NCI-H2227 treated with DMSO at 0.1 percent for 48 hours (cell line): ENCODE measurements at places on chromosomes 1 and 21.

- DNase-seq = no peak
Measured at GRCh38 chr21:41219498-41220207, 51.7 kb downstream of the BACE2 start.

- DNase-seq = no peak
Measured at GRCh38 chr1:247669225-247669624, 10.3 kb downstream of the OR13G1 start.

GRCh38 chr1:187853505-187853904 is 1024.8 kb downstream of the PLA2G4A start:
- no peak for DNase-seq

GRCh38 chr1:98112626-98113025 is 191.8 kb upstream of the DPYD start:
- DNase-seq = no peak

- DNase-seq = no peak
Measured at GRCh38 chr1:62800825-62801306, 16.9 kb downstream of the ATG4C start.

- DNase-seq = peak; percentile 52
Measured at GRCh38 chr1:172398970-172399755, 21.3 kb upstream of the C1orf105 start.

- no peak for DNase-seq
Measured at GRCh38 chr1:238061967-238062613, 171.4 kb upstream of the ZP4 start.

DNA sequence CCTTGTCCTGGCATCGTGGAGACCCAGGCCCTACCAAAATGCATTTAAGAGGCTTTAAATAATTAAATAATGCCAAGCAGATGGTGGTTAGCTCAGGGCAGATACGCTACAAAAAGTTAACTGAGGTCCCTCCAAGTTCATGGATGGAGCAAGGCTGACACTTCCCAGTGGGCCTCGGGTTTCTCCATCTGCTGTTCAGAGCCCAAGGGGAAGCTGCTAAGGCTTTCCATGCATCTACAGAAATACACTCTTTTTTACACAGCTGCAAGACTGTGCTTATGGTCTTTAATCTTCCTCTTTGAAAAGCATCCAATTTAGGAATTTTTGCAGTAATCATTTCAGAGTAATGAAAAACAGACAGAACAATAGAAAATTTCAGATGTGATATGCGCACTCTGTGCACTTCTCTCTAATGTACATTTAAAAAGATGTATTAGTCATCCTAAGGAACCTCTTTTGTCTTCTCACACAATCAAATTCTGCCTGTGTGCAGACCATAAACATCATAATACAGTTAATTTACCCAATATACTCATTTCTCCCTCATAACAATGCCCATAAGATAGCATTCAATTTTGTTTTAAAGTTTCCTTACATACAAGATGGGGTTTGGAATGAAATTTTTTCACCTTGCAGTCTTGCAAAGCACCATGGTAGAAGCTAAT is 173.2 kb upstream of the ATP1B1 start:
- DNase-seq = no peak

DNA sequence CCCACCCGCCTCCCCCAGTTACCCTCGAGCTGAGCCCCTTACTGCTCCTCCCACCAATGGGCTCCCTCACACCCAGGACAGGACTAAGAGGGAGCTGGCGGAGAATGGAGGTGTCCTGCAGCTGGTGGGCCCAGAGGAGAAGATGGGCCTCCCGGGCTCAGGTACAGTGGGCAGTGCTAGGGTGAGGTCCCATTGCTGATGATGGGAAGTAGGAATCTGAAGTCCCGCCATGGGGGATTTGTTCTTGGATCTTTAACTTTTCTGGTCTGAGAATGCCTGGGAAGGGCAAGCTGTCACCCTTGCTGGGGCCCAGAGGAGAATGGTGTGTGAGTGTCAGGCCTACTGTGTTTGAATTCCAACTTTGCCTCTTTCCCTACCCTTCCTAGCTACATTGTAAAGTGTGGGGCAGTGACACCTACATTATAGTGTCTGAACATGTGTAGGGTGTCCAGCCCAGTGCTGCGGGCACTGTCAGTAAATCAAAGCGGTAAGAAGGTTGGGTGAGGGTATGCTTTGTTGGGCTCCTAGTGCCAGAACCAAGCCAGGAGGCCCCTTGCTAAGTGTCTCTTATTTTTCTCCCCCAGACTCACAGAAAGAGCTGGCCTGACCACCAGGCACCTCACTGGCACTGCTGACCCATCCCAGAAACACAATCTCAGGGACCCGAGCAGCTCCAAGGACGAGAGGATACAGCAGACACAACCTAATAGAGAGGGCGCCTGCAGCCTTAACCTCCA is 44.7 kb downstream of the YARS1 start:
- no peak for DNase-seq

DNA sequence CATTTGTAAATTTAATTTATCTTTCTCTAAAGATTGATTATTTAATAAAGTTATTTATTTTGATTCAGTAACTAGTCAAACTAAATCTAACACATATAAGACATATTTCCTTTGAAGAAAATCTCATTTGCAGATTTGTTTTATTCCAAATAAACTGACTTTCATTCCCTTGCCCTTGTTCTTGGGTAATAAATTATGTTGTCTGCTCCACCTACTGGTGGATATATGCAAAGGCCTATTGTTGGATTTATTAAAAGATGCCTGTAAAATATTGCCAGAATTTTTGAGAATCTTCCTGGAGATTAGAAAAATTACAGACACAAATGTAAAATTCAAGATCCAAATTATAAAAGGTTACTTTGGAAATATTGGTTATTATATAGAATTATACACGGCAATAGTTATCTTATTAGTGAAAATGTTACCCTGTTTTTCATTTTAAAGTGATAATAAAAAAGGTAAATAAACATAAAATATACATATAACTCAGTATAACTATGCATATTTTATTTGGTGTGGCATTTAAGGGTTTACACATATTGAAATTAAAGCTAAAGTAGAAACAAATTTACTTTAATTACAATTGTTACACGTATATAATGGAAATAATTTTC is 116.1 kb downstream of the SPATA17 start:
- peak; percentile 32 for DNase-seq
